NT2/D1 (cell line): ENCODE measurements at places on chromosomes 5 and 9.
A peak's percentile ranks its signal among the peaks of the same experiment; 100 is the strongest.

DNA sequence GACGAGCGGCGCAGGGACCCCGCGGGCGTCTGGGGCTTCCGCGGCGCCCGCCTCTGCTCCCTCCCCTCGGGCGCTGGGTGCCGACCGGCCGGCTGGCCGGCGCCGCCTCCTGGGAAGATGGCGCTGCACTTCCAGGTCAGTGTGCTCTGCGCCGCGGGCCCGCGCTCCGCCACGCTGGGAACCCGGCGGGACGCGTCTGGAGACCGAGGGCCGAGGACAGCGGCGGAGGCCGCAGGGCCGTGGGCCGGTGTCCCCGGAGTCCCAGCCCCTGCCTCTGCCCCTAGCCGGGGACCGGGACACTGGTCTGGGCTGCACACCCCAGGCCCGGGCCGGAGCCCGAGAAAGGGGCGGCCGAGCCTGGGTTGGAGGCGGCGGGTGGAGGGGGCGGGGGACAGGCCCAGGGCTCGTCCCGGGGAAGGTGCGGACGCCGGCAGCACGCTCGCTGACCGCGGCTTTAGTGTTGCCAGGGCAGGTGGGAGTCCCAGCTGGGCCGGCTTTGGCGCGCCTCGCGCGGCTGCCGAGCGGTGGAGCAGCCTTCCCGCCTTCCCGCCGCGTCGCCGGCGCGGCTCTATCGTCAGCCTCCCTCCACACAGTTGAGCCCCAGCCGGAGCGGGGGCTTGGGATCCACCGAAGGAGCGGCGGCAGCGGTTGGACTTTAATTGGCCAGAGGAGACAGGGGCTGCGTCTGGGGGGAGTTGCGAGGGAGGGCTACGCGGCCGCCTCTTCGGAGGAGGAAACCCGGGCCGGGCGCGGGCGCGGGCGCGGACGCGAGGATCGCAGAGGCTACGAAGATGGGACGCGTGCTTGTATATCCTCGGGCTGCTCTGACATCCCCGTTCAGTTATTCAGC, at the start of gene RANBP17:
TSS of gene RANBP17 (plus strand) at position 102 of the 850 bp plus-strand sequence.
- DNase-seq = peak; percentile 73

GRCh38 chr5:66814146-66814991, 218.2 kb downstream of the MAST4 start:
- peak; percentile 30 for DNase-seq

DNA sequence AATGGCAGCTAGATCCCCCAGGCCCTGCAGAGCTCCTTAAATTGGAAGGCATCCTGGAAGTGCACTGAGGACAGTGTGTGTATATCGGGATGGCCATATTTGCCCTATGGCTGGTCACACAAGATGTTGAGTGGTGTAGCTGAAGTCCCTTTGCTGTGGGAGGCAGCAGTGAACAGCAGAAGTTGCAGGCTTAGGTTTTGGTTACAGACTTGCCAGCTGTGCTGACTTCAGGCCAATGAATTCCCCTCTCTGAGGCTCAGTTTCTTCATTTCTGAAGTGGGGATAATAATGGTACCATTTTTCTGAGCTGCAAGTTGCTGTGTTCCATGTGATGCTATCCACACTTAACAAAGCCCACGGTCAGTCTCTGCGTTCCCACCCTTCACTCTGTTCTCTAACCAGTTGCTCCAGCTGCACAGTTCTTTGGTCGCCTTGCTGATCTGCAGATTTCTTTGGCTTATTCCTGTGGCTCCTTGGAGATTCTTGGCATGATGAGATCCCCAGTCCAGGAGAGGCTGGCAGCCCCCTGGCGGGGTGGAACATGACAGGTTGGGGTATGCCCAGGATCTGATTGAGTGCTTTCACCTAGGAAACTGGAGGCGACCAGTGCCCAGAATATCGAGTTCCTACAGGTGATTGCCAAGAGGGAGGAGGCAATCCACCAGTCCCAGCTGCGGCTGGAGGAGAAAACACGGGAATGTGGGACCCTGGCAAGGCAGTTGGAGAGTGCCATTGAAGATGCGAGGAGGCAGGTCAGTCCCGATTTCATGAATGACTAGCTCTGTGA, 6.5 kb upstream of the GLE1 start:
- no peak for DNase-seq

DNA sequence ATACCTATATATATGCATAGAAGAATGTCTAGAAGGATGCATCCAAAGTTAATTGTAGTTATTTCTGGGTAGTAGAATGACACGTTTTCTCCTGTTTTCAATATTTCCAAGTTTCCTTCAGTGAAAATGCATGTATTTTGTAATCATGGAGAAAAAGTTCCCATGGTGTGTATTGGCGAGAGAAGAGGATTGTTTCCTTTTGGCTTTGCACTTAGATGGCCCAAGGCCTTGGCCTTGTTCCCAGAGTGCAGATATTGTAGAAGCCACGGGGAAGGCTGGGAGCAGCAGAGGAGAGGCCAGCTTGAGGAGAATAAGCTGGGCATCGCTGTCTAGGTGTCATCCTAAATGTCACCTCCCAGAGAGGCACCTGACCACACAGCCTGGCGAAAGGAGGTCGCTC, 44.0 kb downstream of the IRF1 start:
- no peak for DNase-seq

DNA sequence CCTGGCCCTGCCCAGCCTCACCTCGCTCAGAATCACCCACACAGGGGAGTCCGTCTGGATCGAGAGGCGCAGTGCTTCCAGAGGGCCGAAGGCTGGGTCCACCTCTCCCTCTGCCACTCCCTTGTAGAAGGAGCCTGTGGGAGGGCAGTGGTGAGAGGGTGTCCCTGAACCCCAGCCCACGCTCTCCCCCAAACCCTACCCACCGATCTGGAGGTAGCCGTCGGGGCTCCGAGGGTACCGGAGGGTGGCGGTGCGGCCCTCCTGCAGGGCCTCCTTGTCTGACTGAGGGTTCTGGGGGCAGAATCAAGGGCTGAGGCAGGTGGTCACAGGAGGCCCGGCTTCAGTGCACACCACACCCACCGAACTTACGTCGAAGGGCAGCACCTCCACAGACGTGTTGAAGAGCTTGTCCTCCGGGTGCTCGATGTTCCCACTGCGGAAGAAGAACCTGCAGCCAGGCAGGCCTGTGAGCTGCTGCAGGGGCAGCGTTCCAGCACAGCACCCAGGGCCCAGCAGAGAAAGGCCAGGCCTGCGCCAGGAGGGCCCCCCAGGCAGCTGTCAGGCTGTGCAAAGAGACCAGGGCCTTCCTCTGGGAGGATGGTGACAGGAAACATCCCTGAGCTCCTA, 4.5 kb downstream of the LTC4S start:
- DNase-seq = no peak
